ENCODE measurements at places on chromosomes 1 and 21.

DNA sequence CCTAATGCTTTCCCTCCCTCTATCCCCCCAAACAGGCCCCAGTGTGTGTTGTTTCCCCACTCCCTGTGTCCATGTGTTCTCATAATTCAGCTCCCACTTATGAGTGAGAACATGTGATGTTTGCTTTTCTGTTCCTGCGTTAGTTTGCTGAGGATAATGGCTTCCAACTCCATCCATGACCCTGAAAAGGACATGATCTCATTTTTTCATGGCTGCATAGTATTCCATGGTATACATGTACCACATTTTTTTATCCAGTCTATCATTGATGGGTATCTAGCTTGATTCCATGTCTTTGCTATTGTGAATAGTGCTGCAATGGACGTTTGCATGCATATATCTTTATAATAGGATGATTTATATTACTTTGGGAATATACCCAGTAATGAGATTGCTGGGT is 8.7 kb downstream of the PRSS38 start:
- DNase-seq: no peak

DNA sequence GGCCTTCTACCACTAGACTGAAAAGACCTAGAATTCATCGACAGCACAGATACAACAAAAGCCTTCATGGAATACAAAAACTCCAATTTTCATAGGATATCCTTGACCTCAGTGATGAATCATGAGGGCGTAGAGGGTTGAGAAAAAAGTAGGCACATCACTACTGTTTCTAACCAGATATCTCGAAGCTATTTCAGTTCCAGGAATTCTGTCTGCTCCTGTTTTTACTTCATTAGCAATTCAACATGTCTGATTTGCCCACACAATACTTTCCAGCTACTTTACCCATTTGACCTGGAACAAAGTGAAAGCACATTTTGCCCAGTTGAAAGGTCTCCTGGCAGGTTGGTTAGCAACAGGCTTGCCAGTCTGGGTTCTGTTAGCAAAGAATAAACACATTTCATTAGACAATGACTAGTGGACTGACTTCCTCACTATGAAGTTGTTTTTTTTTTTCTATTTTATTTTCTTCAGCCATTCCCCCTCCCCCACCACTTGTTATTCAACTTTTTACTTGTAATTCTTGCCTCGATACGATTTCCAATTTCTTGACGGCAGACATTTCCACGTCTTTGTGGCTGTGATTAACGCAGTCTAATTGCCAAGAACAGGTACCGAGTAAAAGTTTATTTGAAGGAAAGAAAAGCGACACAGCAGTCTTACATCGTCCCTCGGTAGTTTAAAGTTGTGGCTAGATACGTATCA is 4.0 kb upstream of the ZBTB18 start:
- DNase-seq: peak; percentile 47

DNA sequence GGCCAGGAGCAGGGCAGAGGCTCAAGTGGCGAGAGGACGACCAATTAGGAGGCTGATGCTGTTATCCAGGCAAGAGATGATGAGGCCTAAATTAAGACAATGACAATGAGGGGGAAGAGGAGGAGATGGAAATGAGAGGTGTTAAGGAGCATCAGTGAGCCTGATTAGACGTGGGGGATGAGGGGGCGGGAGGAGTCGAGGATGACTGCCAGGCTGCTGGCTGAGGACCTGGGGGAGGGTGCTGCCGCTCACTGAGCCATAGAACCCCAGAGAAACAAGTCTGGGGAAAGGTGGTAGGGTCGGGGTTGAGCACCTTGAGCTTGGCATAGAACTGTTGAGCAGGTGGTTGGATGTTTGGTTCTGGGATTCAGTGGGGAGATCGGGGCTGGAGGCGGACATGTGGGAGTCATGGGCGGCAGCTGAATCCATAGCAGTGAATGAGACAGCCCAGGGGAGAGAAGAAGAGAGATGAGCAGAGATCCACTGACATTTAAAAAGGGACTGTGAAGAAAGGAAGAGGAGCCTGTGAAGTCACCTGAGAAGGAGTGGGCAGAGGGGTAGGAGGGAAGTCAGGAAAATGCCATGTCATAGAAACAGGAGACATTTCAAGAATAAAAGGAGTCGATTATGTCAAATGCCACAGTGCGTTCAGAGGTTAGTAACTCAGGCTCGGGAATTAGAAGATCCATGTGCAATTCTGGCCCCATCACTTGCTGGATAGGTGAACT is 28.5 kb downstream of the DLGAP3 start:
- no peak for DNase-seq

GRCh38 chr1:184350573-184350972 is 36.3 kb upstream of the C1orf21 start:
- no peak for DNase-seq

DNA sequence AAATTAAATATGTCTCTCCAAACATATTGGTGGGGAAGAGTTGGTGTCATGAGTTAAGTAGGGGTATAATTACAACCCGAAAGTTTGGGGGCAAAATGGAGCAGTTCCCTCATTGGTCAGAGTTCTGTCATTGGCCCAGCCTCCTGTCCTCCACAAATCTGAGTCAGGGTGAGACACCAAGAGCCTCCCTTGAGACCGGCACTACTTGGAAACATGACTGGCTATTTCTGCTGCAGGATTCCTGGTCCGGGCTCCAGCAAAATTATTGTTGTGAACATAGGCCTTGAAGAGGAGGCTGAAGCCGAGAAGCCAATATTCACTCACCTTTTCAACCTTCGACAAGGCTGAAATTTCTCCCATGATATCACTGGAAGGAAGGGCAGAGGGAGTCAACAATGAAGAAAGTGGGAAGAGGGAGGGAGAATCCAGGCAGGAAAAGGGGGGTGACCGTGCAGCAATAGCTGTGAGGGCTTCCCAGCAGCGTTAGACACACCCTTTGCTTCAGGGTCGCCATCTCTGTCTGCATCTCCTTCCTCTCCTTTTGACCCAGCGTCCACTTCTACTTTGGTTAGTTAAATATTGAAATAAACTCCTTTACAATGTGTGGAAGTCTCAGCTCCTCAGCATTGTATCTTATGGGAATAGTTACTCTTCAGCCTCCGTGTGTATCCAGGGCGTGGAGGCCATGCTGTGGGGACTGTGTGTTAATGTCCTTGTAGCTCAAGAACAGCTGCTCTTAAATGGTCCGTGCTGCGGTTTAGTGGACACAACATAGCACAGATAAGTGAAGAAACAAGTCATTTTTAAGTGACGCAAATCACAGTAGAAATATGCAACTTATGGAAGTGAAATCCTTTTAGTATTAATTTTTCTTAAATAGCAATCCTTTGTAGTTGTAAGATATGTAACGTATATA is 307.4 kb downstream of the DISC1 start:
- peak; percentile 34 for DNase-seq

DNA sequence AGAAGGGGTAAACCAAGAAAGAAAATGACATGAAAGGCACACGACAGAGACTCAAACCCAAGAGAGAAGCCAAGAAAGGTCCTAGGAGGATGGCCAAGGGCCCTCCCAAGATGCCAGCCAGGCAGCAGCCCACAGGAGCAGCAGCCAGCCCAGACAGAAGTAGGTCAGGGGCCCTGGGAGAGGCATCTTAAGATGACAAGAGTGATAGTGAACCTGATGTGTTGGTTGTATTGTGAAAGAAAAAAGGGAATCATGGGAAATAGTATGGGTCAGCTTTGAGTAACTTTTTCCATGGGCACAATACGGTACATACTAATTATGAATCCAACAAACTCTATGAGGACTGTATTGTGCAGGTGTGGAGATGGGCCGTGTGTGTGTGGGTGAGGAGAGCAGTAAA is 3.3 kb downstream of the CCSAP start:
- peak; percentile 58 for DNase-seq

GRCh38 chr1:82597649-82598048 is 796.9 kb downstream of the ADGRL2 start:
- no peak for DNase-seq

- DNase-seq: no peak
Measured at GRCh38 chr1:84968865-84969264, 28.0 kb downstream of the MCOLN2 start.

GRCh38 chr1:225766967-225767633 is 10.5 kb upstream of the SRP9 start:
- DNase-seq: peak; percentile 96

DNA sequence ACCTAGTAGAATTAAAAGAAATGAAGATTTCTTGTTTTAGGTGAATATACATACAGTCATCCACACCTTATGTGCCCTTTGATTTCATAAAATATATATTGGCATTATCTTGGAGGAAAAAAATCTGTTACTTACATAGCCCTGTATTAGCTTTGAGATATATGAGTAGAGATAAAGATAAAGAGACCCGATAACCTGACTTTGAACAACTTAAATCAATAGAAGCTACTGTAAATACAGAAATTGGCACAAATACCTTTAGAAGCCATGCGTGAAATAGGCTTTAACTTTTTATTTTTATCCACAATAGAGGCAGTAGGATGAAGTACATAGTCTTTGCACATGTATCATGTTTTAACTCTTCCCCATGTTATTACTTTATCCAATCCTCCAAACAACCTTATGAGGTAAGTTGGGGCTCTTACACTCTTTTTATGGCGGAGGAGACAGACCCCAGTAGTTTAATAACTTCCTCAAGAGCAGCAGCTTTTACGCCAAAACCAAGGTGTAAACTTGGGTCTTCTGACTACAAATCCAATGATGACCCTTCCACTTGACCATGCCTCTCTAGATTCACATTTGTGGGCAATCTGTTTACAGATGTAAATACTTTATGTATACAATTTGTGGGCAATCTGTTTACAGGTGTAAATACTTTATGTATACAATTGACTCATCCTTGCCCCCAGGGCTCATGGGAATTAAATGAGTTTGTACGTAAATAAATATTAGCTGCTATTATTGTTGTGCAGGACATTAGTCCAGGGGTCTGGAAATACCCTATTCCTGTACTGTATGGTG is 2.1 kb downstream of the CD55 start:
- no peak for DNase-seq

DNA sequence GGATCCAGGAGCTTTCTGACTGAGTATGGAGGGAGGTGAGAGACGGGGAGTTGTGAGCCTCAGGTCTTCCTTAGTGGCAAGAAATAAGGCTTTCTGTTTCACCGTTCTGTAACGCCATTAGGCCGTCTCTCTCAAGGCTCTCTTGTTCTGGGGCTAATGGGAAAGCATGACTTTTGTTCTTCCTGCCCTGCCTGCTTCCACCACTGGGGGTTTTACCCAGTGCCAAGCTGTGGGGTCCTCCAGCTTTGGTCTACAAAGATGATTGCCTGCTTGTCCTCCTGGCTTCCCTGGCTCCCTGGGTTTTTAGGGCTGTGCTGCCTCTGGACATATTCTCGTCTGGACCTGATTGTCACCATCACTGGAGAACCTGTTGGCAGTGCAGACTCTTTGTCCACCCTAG is 74.8 kb upstream of the TINAGL1 start:
- DNase-seq: no peak

GRCh38 chr1:164637461-164638375 is 78.7 kb downstream of the PBX1 start:
- peak; percentile 75 for DNase-seq

GRCh38 chr1:91787919-91788318 is 98.0 kb downstream of the TGFBR3 start:
- no peak for DNase-seq

DNA sequence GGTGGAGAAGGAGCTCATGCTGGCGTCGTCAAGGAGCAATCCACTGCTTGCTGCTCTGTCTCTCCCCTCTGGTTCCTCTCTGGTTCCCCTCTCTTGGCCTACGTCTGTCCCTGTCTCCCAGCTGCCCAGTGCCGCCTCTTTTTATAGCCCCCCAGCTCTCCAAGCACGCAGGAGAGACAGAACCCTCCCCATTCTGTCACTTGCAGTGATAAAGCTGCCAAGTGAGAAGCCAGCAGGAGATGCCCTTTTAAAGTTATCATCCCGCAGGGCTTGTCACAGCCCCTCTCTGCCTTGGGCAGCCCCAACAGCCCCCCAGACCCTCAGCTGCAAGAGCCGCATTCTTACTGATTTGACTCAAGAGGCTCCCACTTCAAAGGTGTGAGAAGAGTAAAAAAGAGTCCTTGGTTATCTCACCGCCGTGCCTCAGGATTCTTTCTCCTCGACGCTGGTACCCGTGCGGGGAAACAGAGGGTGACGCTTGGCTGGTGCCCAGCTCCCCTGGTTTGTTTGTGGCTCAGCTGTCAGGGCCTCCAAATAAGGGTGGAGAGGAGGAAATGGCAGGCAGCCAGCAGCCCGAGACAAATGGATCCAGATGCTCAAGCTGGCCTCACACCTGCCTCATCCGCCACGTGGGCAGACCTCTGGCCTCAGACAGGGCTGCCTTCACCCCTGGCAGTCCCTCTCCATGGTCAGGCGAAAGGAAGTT is at the start of gene NPPA:
TSS of gene NPPA (minus strand) at position 117 of the 706 bp plus-strand sequence. CDS start at position 18, 99 bp downstream.
- no peak for DNase-seq

DNA sequence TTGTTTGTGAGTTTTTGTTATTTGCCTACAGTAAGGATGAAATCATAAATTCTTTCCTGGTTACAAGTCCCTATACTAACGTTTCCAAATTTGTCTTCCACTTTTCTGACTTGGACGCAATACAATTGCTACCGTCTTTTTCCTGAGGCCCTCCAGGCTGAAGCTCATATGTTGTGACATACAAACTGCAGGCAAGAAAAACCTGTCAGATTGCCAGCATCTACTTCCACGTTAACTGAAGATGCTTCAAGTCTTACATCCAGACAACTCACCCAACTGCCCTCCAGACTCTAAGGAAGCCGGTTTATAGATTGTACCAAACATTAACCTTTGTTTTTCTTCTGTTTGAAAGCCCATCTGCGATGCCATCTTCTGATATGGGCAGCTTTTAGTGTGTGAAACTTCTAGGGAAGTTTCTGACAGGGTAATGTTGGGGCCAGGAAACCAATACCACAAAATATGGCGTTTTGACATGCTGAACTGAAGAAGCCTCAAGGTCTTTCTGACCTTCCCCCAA is 21.4 kb upstream of the RNF11 start:
- DNase-seq: no peak

Data from amniotic epithelial cell (primary cell).